ENCODE measurements at places on chromosomes 12 and 14.

- no peak for DNase-seq
These were observed 2.8 kb downstream of the CRADD start for GRCh38 chr12:93680006-93680405.

- DNase-seq = no peak
These were observed 16.0 kb upstream of the ACTR6 start for GRCh38 chr12:100184549-100185145.

DNA sequence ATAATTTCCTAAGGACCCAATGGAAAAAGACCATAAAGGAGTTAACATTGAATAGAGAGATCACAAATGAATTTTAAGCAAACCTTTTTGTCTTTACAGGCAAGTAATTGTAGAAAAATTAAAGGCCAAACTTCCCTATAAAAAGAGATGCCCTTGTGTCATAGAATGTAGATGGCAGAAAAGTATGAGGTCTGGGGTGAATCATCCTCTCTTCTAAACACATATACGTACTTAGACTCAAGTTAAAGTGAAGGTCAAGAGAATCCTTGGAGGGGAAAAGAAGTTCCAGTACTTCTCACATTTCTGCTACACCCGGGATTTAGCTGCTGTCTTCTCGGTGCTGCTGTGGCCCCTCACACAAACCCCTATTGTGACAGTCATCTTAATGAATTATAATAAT, 116.2 kb upstream of the ARID2 start:
- DNase-seq = no peak

- peak; percentile 61 for DNase-seq
These were observed 170.2 kb downstream of the BCAT1 start for GRCh38 chr12:24778486-24779304.

DNA sequence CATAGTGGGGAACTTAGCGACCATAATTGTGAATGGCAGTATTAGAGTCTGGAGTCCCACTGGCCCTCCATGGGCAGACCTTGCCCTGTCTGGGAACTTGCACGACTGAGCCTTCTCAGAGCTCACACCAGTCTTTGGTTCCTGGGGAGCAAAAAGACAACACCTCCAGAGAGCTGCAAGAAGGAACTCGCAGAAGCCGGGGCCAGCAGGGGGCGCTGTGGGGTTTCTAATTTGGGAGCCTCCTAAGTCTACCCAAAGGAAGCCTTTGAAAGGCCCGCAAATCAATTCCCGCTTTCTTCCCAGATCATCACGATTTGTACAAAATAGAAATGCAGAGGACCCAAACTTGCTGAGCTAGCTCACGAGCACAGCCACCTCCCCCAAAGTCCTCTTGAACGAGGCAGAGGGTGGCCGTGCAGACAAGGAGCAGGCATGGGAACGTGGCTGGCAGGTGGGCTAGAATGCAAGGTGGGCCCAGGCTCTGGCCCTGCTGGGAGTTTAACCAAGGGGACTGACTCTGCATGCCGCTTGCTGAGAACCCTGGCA, 46.3 kb upstream of the FBXO21 start:
- peak; percentile 91 for DNase-seq

DNA sequence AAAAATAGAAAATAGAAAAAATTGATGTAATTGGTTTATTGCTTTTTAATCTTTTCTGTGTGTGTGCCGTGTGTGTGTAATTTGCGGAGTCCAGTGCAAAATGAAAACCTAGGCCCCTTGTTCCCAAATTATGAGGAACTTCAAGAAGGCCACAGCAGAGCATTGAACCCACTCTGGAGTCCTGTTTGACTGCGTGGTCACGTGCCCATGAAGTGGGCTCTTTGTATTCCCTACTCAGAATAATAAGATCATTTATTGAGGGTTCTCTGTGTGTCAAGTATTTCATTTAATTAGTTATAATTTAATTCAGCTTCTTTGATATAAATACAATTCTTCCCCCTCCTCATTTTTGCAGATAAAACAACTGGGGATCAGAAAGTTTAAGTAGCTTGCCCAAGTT, 12.3 kb upstream of the NINJ2 start:
- DNase-seq = no peak

Data from suppressor macrophage treated with lipopolysaccharide for 1 hour (primary cell).